ENCODE measurements at places on chromosomes 6 and 20.

DNA sequence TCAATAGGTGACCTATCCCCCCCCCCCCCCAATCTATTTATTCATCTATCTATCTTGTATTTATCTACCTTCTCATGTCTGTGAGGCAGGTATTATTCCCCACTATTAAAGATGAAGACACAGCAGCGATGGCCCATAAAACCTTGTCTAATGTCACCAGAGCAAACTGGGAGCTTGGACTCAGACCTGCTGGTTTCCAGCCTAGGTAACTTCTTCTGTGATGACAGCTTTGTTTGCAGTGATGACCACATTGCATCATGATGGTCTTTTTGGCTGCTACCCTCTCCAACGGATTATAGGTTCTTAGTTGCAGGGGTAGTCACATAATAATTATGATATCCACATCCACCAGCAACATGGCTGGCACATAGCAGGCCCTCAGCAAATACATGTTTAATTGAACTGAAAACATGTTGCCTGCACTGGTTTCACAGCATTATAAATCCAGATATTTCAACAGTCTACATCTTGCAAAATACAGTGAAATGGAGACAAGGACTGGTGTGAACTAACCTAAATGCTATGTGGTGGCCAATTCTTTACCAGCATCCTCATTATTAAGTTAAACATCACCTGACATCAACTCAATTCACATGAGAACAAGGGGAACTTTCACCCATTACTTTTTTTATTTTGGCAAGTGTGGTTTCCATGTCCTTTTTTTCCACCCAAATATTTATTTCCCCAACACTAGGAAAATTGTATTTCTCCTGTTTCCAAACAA is 712.5 kb upstream of the NRSN1 start:
- no peak for DNase-seq

GRCh38 chr6:36933102-36933501 is 21.4 kb upstream of the PI16 start:
- no peak for DNase-seq

- DNase-seq, result no peak
Measured at GRCh38 chr6:70135219-70136160, 167.4 kb downstream of the COL9A1 start.

DNA sequence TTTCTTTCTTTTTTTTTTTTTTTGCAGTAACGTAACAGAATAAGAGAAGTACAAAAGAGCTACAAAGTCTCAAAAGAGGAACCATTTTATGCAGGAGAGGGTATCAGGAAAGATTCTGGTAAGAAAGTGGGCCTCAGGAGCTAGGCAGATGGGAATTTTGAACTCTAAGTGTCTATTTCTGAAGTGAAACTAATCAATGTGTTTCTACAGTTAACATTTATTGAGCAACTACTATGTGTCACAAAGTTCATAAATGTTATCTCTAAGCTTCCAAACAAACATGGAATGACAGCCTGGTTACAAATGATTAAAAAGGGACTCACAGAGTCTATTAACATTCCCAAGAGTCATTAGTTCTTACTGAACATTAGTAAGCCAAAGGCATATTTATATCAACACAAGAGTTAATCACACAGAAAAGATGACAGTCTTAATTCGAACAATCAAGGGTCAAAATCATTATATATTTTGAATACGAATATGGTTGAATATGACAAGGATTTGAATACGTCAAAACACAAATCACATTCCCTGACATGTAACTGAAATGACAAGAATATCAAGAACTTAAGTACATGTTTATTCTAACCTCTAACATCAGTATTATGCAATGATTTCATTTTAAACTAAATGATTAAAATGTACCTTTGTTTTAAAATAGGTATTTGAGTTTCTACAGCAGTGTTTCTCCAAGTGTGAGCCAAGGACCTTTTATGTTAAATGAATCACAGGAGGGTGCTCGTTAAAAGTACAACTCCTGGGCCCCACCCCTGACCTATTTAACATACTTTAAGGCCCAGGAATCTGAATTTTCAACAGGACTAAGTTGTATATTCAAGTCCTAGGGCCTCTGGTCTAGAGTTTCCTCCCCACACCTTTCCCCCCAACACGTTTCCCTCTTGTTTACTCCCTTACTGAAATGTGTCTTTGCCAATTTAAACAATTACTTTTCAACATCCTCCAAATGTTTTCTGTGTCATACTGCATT is 89.7 kb downstream of the ATXN1 start:
- no peak for DNase-seq

DNA sequence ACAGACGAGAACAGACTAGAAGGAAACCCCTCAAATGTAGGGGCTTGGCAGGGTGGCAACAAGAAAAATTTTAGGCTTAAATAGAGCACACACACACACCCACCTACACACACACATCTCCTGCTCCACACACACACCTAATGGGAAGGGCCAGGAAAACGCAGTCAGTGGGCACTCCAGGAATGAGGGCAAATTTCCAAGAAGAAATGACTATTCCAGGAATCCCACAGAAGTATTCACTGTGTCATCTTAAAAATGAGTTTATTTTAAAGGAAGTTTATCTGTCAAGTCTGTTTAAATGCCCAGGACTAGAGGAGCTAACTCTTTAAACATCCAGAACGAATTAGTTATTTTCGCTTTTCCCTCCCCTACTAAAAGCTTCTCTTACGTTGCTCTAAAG is 13.0 kb downstream of the ALDH8A1 start:
- no peak for DNase-seq

DNA sequence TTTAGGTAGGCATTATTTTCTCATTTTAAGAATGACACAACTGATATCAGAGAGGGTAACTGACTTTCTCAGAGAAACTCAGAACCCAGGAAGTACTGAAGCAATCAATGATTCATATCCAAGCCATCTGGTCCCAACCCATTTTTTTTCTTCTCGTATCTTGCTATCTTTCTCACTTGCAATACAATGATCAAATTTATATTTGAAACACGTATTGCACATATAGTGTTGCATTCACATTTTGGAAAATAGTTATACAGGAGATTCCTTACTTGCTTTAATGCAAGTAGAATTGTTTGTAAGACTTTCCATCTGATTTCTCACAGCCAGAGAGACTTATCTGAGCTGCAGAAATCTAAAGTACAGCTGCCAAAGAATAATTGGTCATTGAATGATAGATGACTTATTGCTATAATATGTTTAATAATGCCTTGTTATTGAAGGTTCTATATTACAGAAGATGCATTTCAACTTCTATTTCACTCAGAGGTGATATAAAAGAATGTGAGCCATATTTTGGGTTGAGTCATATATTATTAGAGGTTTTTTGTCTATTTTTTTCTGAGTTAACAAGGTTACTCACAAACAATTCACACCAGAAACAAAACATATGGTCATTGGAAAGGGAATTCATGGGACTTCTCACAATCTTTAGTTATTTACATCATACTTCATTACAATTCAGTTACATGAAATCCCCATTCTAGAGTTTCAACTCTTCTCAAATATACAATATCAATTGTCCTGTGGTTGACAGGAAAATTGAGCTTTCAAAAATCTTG is 337.5 kb upstream of the CITED2 start:
- no peak for DNase-seq

GRCh38 chr6:91171754-91172462 is 585.0 kb upstream of the MAP3K7 start:
- DNase-seq, result no peak

DNA sequence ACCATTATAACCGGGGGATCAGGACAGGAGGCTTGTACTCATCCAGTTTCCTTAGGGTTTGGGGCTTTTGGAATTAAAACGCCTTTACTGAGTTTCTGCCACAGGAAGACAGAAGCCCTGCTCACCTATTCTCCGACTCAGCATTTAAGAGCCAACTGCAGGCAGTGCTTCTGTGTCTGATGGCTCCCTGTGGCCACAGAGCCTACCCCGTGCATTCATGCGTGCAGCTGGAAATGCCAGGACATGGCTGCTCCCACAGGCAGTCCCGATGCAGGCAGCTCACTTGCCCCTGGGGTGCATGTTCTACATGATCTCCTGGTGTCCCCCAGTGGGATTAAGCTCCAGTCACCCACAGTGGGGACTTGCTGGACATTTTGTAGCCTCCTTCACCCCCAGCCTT is 22.2 kb downstream of the ZNF831 start:
- no peak for DNase-seq

- no peak for DNase-seq
Measured at GRCh38 chr20:44489931-44490330, 14.3 kb downstream of the TTPAL start.

All from NCI-H345 (cell line).